ENCODE measurements at places on chromosomes 11 and 22.

DNA sequence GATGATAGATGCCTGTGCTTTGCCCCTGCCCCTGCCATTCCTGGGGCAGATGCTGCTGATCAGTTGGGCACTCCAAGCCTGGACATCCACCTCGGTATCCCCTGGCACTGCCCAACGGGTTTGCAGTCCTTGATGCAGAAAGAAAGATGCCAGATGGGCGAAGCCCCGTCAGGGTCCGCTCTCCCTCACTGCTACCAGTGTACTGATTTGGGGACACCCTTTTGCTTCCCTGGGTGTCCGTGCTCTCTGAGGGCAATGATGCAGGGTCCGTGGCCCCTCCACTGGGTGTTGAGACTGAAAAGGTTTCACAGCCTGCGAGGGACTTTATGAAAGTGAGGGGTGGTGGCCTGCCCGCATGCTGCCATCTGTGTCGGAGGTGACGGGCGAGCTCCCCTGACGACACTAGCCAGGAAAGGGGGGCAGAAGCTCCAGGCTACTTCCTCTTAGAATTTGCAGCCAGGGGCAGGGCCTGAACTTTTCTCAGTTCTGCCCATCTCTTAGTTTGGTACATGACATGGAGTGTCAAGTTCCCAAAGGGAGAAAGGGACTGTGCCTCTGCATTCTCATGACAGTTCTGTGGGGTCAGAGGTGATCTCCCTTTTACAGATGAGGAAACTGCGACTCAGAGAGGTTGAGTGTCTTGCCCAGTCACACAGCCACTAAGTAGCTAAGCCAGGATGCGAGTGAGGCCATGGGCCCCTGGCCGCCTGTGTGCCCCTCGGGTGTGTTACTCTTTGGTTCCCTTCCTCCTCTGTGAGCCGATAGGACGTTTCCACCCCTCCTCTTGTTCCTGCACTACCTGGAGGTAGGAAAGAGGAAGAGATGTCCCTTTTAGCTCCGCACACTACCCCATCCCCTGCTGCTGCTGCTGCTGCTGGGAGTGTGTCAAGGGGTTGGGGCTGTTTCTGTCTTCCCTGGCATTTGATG lies 96.6 kb downstream of the BCR start:
- peak; percentile 55 for DNase-seq

- DNase-seq: no peak
These were observed 632.3 kb upstream of the CCDC90B start for GRCh38 chr11:83918476-83918875.

GRCh38 chr11:118016104-118016503 lies 29.9 kb downstream of the IL10RA start:
- DNase-seq: no peak

DNA sequence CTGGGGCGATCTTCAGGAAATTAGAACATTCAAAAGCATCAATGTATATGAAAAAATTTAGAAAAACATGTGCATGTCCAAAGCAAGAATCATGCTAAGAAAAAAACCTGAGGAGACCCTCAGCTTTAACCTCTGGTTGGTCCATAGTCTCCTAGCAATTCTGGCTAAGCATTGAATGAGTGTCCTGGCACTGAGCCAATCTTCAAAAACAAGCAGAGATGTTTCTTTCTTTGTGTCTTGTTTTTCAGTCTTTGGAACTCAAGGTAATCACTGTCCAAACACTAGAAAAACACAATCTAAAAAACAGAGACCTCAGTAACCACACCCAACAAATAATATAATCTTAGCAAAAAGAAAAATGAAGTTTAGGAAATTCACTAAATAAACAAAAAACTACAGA lies 205.4 kb upstream of the CARD18 start:
- DNase-seq: no peak

GRCh38 chr11:12287009-12287373 lies 90.4 kb upstream of the PARVA start:
- DNase-seq: no peak

GRCh38 chr11:41334007-41334933 lies 125.2 kb downstream of the LRRC4C start:
- DNase-seq: no peak

DNA sequence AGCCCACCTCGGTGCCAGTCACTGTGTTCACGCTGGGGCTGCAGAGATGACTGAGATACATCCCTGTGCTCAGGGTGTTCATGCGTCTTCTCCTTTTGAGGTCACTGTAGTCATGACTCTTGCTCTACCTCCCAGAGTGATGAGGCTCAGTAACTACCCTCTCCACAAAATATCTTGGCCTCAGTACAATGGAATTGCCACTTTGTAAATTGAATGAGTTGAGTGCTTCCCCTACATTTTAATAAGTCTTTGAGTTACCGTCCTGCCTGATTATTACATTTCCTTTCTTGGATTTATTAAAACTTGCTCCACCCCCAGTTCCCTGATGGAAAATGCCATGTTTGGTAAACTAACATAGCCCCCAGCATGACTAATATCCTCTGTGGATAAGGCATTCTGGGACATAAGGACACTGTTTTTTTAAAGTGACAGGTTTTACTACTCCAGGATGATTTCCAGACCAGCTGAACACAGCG lies 15.9 kb downstream of the PRSS23 start:
- no peak for DNase-seq

DNA sequence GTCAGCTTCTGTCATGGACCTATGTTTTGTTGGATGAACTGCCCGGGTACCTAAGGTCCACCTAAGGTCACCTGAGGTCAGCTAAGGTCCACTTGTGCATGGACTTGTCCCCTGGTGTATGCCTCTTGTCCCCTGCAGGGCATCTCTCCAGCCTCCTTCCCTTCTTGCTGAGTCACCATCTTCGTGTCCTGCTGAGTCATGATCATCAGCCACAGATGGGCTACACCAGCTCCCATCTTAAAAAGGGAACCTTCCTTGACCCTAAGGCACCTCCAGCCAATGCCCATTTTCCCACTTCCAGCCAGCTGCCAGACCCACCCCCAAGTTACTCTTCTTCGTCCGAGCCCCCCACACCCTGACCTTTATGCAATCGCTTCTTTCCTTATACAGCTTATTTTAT lies 544.9 kb downstream of the TBC1D22A start:
- DNase-seq: no peak

GRCh38 chr11:125583496-125583895 lies 9.2 kb upstream of the STT3A start:
- DNase-seq: no peak

- no peak for DNase-seq
These were observed 66.2 kb downstream of the IGLL5 start for GRCh38 chr22:22953791-22954190.

GRCh38 chr11:134244593-134244992 lies 8.6 kb downstream of the THYN1 start:
- no peak for DNase-seq

DNA sequence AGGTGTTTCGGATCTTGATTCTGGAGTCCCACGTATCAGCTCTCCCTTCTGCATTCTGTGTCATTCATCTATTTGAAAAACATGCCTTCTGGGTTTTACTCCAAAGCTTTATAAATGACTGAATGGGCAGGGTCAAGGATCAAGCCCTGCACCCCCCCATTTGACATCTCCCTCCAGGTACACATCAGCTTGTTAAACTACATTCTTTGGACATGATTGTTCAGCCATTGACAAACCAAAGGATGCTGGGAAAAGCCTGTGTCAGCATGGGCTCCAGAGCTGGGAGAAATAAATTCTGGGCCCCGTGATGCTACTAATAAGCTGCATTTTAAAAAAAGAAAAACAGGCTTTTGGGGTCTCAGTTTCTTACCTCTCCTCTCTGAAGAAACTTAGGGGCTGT lies 103.7 kb downstream of the DSCAML1 start:
- no peak for DNase-seq

Data from CD4-positive, alpha-beta T cell treated with Interleukin-15 for 1 hour (primary cell).